ENCODE measurements at places on chromosomes 2 and 18. TPM values are rescaled to one million over a fixed set of nuclear protein-coding genes. Genes with fewer than 3 reads are reported as not detected.

GRCh38 chr2:75798569-75798968 lies 87.9 kb upstream of the GCFC2 start:
- no peaks in the 10 kb centered on the region for H3K4me1 ChIP-seq
- no peaks in the 10 kb centered on the region for H3K27me3 ChIP-seq
- no peak overlapping the region for H3K27ac ChIP-seq
- H3K4me3 ChIP-seq: no peak overlapping the region

DNA sequence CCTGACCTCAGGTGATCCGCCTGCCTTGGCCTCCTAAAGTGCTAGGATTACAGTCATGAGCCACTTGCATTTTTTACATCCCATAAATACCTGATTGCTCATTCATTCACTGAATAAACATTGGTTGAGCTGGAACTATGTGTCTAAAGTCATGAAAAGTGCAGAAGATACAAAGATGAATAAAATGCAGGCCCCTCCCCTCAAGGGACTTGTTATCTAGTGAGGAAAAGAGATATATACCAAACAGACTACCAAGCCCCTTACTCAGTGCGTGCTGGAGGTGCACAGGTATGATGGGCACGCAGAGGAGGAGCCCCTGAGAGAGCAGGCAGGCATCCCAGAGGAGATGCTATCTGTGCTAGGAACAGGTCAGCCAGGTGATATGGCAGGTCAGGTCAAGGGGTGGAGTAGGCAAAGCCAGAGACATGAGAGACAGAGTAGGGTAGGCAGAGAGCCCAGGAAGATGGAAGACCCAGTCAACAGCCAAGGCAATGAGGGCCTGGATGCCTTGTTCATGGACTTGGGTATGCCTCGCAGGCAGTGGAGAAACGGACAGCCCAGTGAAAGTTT lies 7.7 kb downstream of the FHL2 start:
- DNase-seq: no peak
- no peaks in the 10 kb centered on the region for H3K36me3 ChIP-seq
- H3K4me1 ChIP-seq: no peaks in the 10 kb centered on the region
- no peak overlapping the region for H3K27ac ChIP-seq
- peaks cover 16% of the 10 kb centered on the region for H3K27me3 ChIP-seq
- no peak overlapping the region for H3K4me3 ChIP-seq

DNA sequence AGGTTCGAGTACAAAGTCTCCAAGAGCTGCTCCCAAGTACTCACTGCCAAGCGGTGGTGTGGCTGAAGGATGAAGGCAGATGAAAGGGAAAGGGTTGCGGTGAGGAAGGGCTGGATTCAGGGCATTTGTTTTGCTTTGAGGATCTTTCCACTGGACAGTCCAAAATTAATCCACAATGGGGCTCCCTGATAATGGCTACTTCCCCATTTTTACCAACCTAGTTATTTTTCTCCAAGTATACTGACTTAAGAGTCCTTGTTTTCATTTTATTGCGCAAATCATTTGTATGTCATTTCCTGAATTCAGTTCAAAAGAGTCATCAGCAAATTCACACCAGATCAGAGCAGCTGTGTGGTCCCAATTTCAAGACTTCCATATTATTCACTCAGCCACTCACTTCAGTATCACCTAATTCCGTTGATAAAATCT lies 464 bp upstream of the SESTD1 start:
- peak overlapping the region; percentile 82 for H3K4me3 ChIP-seq
- peak overlapping the region; percentile 86 for H3K27ac ChIP-seq
- DNase-seq: no peak
- no peaks in the 10 kb centered on the region for H3K27me3 ChIP-seq

DNA sequence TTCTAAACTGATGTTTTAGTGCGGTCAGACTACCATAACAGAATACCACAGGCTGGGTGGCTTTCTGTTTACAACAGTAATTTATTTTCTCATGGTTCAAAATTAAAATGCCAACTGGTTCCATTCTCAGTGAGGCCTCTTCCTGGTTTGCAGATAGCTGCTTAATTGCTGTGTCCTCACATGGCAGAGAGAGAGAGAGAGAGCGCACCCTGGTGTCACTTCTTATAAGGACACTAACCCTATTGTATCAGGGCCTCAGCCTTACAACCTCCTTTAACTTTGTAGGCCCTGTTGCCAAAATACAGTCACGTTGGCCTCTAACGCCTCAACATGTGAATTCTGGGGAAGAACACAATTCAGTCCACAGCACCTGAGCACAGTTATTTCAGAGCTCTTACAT lies 37.5 kb upstream of the ZNF385B start:
- no peak overlapping the region for H3K27ac ChIP-seq
- H3K36me3 ChIP-seq: no peaks in the 10 kb centered on the region
- no peak overlapping the region for H3K4me3 ChIP-seq
- H3K27me3 ChIP-seq: no peaks in the 10 kb centered on the region
- no peaks in the 10 kb centered on the region for H3K4me1 ChIP-seq

DNA sequence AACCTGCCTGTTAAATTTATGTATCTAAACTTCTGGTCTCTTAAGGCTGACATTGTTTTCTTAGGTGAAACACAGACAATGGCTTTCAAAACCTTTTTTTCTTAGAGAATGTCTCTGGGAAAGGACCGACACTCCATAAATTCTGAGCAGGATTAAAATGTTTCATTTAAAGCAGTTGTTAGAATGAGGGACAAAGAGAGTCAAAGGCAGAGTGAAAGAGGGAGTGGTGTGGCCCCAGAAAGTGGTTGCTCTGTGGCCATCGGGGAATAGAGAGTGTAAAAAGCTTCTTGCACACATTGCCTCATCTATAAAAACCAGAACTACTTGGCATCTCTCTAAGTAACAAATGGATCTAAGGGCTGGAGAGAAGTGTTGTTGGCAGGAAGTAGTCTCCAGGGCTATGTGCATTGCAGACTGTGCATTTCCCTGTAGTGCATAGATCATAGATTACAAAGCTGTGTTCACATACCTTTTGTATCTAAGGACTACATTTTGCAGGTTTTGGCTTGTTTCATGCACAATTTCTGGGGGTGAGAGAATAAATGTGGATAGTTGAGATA lies 3.6 kb downstream of the RPRM start:
- no peak for DNase-seq
- peaks cover 22% of the 10 kb centered on the region for H3K4me1 ChIP-seq
- no peaks in the 10 kb centered on the region for H3K36me3 ChIP-seq
- H3K27me3 ChIP-seq: peaks cover 43% of the 10 kb centered on the region
- no peak overlapping the region for H3K4me3 ChIP-seq

GRCh38 chr2:69641887-69642708 lies 1.4 kb downstream of the AAK1 start:
- peak overlapping the region; percentile 88 for H3K4me3 ChIP-seq
- peaks cover 35% of the 10 kb centered on the region for H3K4me1 ChIP-seq
- H3K27me3 ChIP-seq: peaks cover 66% of the 10 kb centered on the region
- H3K27ac ChIP-seq: peak overlapping the region; percentile 3
- peaks cover 4% of the 10 kb centered on the region for H3K36me3 ChIP-seq
- DNase-seq: no peak

- H3K27me3 ChIP-seq: peaks cover 2% of the 10 kb centered on the region
- H3K36me3 ChIP-seq: no peaks in the 10 kb centered on the region
- no peak overlapping the region for H3K4me3 ChIP-seq
- DNase-seq: no peak
Measured at GRCh38 chr18:74436158-74436769, 20.8 kb downstream of the DIPK1C start.

- no peak for DNase-seq
- H3K4me3 ChIP-seq: no peak overlapping the region
- H3K36me3 ChIP-seq: no peaks in the 10 kb centered on the region
- no peaks in the 10 kb centered on the region for H3K4me1 ChIP-seq
Measured at GRCh38 chr2:70850925-70851324, 15.3 kb upstream of the CD207 start.

GRCh38 chr2:127707890-127708648 lies 6.8 kb downstream of the SFT2D3 start:
- peaks cover 21% of the 10 kb centered on the region for H3K4me1 ChIP-seq
- H3K27ac ChIP-seq: no peak overlapping the region
- no peaks in the 10 kb centered on the region for H3K27me3 ChIP-seq
- H3K4me3 ChIP-seq: no peak overlapping the region
- peaks cover 69% of the 10 kb centered on the region for H3K36me3 ChIP-seq
- no peak for DNase-seq

- H3K27ac ChIP-seq: no peak overlapping the region
- H3K27me3 ChIP-seq: no peaks in the 10 kb centered on the region
- peaks cover 6% of the 10 kb centered on the region for H3K4me1 ChIP-seq
- H3K4me3 ChIP-seq: no peak overlapping the region
Measured at GRCh38 chr2:232328032-232328422, 50.5 kb upstream of the ALPP start.

DNA sequence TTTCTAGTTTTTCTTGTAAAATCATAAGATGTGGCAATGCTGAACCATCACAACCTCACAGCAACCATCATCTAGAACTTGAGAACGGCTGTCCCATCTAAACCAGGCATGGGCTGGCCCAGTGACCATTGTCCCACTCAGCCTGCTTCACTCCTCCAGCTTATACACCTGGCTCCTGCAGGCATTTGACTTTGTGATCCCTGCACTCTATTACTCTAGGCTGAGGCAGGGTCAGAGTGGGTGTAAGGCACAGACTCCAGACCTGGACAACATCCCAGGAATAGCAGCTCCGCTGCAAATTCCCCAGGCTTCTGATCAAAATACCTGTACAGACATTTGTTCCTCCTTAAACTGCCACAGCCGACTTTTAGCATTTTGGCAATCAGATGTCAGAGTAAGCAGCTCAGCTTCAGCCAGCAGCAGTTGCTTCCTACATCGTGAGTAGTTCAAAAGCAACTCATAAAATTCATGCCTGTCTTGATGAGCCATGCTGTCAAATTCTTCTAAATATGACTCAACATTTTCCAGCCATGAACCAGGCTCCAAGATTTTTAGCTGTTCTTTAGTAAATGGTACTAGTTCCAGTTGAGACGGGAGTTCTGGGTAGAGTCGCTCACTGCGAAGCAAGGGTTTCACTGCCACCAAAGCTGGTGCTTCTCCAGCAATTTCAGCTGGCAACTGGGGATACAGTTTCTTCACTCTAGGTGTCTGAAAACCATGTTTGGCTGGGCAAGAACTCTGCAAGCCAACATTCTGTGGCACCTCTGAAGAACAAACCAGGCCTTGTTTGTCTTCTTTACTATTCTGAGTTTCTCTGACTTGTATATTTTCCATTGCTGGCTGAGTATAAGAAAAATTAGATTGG lies 12.8 kb downstream of the EPG5 start:
- DNase-seq: no peak
- H3K36me3 ChIP-seq: peaks cover 69% of the 10 kb centered on the region
- no peak overlapping the region for H3K27ac ChIP-seq
- no peak overlapping the region for H3K4me3 ChIP-seq
- H3K4me1 ChIP-seq: peaks cover 10% of the 10 kb centered on the region

- peaks cover 32% of the 10 kb centered on the region for H3K4me1 ChIP-seq
- no peaks in the 10 kb centered on the region for H3K27me3 ChIP-seq
- peak overlapping the region; percentile 15 for H3K4me3 ChIP-seq
- peaks cover 40% of the 10 kb centered on the region for H3K36me3 ChIP-seq
- no peak for DNase-seq
Measured at GRCh38 chr2:70069049-70069448, 18.2 kb upstream of the PCBP1 start.

GRCh38 chr2:152173831-152174230 lies 1.7 kb downstream of the STAM2 start:
- peaks cover 47% of the 10 kb centered on the region for H3K4me1 ChIP-seq
- no peaks in the 10 kb centered on the region for H3K27me3 ChIP-seq
- peaks cover 22% of the 10 kb centered on the region for H3K36me3 ChIP-seq
- H3K4me3 ChIP-seq: peak overlapping the region; percentile 24

- peak overlapping the region; percentile 28 for H3K4me3 ChIP-seq
- no peaks in the 10 kb centered on the region for H3K36me3 ChIP-seq
- no peak for DNase-seq
- no peaks in the 10 kb centered on the region for H3K27me3 ChIP-seq
- H3K27ac ChIP-seq: no peak overlapping the region
- peaks cover 26% of the 10 kb centered on the region for H3K4me1 ChIP-seq
Measured at GRCh38 chr18:62784966-62785413, 69.6 kb downstream of the PHLPP1 start.

DNA sequence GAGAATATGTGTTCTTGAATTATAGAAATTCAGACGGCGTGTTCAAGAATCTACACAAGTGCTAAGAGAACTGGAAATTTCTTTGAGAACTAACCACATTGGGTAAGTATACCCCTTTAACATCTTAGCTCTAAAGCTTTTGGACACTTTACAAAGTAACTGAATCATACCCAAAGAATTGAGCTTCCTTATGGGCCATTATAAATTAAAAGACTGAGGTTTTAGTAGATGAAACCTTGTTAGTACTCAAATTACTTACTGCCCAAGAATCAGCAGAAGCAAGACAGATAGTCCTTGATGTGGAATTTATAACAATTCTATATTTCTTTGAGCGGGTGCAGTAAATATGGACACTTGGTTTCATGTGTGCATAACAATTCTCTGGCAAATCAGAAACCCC lies 168.3 kb downstream of the PRPF40A start:
- H3K27me3 ChIP-seq: no peaks in the 10 kb centered on the region
- H3K4me3 ChIP-seq: no peak overlapping the region

DNA sequence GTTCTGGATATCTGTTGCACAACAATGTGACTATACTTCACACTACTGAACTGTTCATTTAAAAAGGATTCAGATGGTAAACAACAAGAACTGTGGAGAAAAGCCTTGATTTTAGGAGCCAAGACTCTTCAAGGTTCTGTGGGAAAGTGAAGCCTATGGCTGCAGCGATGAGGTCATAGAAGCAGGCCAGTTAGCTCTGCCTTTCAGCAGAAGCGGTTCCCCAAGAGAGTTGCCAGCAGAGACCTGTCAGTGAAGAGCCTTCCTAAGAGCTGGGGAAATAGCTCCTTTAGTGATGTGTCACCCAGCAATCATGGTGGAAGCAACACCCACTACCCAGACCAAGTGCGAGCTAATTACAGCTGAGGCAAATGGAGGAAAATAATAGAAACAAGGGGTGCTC lies 346.5 kb upstream of the ETAA1 start:
- H3K27ac ChIP-seq: no peak overlapping the region
- H3K36me3 ChIP-seq: no peaks in the 10 kb centered on the region
- no peak for DNase-seq
- H3K4me1 ChIP-seq: no peaks in the 10 kb centered on the region
- H3K4me3 ChIP-seq: no peak overlapping the region

CPLX4 gene
- total RNA-seq: not detected

FARSB gene
- total RNA-seq: 23.3 TPM

CIAO1 gene
- 65.6 TPM for total RNA-seq

SPC25 gene
- total RNA-seq: 0.18 TPM

UGT1A4 gene
- not detected for total RNA-seq

ZRANB3 gene
- total RNA-seq: 14.4 TPM

MPHOSPH10 gene
- 47.8 TPM for total RNA-seq

C2orf80 gene
- not detected for total RNA-seq

ADD2 gene
- total RNA-seq: 15.4 TPM

MOGAT1 gene
- not detected for total RNA-seq

ABCG5 gene
- not detected for total RNA-seq

ACMSD gene
- total RNA-seq: not detected

Measured in activated B cell treated with CpG ODN at 0.5 μM for 24 hours (primary cell).